Right ventricle myocardium superior (tissue), 1 donor: ENCODE measurements at places on chromosomes 4 and X. TPM values are rescaled to one million over a fixed set of nuclear protein-coding genes. Genes with fewer than 3 reads are reported as not detected.

The POU4F2 gene
- not detected for total RNA-seq

The SCRG1 gene
- 0.08 TPM for total RNA-seq

The SH3D19 gene
- 96.7 TPM for total RNA-seq

The TMEM150C gene
- total RNA-seq = 19.4 TPM

The FAM120C gene
- 6.1 TPM for total RNA-seq

The NAP1L2 gene
- total RNA-seq = 5.4 TPM

The HOPX gene
- 23.7 TPM for total RNA-seq

The REELD1 gene
- total RNA-seq = not detected

The DAPP1 gene
- 0.51 TPM for total RNA-seq

The ALAS2 gene
- total RNA-seq = 0.51 TPM

DNA sequence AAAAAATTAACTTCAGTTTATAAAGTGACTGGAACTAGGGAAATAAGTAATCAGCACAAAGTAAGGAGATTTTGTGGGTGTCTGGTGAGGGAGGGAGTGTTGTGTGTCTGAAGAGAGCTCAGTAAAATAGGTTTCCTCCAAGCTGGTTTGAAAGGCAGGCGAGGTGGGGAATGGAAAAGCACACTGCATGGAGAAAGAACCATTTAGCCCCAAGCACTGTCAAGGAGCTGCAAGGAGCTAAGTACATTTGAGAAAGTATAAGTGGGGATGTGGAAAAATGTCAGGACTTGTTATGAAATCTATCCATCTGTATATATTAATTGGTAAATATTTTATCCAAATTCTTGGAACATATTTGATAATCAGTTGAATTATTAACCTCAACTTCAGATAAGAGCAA is 956 bp downstream of the C4orf51 start:
- DNase-seq = no peak

DNA sequence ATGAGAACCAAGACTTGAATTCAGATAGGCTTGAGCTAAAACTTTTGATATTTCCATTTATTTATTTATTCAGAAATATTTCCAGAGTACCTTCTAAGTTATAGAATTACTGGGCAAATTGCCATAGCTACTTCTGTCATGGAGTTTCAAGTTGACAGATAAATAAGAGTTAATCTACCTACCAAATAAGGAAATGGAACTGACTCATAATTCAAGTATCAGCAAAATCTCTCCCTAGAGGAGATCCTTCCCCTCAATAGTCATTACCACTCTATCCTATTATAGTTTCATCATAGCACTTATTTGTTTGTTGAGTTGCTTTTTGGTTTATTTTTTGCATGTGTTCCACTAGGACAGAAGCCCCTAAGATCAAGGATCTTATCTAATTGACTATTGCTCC is 48.8 kb upstream of the CCSER1 start:
- DNase-seq = no peak

GRCh38 chr4:153421941-153422340 is 44.2 kb upstream of the TMEM131L start:
- DNase-seq = no peak

- DNase-seq = no peak
Measured at GRCh38 chr4:76023389-76023788, at the start of gene CXCL10. Gene CXCL10 (minus strand): TSS chr4:76023497. CDS start chr4:76023431, 66 bp downstream.

DNA sequence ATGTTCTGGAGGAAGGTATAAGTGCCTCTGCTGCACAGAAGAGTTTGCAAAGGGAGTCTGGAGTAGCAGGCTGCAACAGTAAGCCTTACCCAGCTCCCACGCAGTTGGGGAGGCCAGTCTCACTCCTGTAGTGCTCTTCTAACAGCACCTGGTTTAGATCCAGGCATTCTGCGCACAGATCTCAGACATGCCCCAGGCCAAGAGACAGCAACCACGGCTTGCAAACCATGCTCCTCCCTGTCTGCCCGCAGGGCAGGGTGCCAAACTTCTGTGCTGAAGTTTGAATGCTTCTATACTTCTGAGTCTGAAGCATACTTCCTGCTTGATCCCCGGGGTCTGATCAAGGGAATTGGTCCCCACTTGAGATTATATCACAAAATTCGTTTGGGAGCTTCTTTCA is 106.3 kb downstream of the LINC00632 start:
- DNase-seq = no peak

GRCh38 chr4:128475597-128475996 is 188.0 kb upstream of the PGRMC2 start:
- no peak for DNase-seq

- DNase-seq = no peak
Measured at GRCh38 chr4:37758226-37758625, 68.3 kb upstream of the PGM2 start.

DNA sequence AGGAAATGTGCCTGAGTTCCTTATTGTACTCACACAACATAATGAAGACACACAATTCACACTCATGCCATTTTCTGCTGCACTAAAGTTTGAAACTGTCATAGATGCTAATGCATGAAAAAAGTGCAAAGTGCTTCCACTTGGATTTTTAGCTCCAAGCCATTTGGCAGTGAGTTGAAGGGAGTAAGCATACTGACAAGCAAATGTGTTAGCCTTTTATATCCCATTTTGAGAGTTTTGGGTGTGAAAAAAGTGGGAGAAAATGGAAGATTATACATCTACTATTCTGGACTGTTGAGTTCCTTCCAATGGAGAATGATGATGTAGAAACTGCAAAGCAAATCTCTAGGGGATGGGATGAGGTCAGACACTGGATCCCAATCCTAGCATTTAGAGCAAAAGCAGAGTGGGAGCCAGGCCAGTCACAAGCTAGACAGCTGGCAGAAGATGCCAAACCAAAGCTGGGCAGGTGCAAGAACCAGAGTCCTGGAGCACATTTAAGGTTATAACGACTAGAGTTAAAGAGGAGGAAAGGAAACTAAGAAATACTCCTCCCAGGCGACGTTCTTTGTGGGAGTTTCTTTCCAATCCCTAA is 216.8 kb downstream of the FBXO8 start:
- peak; percentile 40 for DNase-seq
